ENCODE measurements at places on chromosomes 1 and 21. TPM values are rescaled to one million over a fixed set of nuclear protein-coding genes. Genes with fewer than 3 reads are reported as not detected.

The LCE3D gene
- total RNA-seq = not detected

- no peak for DNase-seq
These were observed 380.5 kb upstream of the CAMK1G start for GRCh38 chr1:209202830-209203532.

DNA sequence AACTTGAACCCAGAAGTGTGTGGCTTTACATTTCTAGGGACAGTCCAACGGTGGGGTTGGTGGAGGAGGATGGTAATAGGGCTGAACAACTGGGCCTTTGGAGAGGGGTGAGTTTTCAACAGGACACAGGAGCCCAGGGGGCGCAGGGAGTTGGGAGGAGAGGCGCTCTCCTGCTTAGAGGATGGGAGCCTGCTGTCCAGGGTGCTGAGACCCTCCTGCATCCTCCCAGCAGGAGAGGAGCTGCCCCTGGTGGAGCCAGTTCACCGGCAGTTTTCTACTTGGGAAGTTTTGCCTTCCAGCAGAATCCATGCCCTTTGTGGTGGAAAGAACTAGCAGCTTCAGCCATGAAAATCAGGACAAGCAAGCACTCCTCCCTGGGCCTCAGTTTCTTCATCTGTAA lies 8.6 kb downstream of the KCNC4 start:
- no peak for DNase-seq

DNA sequence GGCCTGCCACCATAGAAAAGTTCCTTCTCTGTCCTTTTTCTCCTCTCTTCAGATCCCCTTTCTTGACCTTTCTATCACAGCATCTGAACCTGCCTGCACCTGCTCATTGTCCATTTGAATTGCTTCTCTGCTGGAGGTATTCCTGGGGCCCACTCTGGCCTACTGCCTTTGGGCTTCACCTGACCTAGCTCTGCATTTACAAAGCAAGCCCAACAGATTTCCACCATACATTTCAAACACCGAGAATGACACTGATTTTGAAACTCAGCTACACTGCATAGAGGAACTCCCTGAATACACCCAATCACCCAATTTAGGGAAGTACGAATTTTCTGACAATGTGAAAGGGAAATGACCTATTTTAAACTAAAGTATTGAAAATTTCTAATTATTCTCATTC lies 284.5 kb upstream of the USP25 start:
- DNase-seq = no peak

- DNase-seq = no peak
These were observed 45.5 kb downstream of the NCF2 start for GRCh38 chr1:183544598-183545297.

- DNase-seq = no peak
These were observed 1.9 kb downstream of the PODN start for GRCh38 chr1:53063744-53064515.

All from activated naive CD8-positive, alpha-beta T cell treated with anti-CD3 and anti-CD28 coated beads, Interleukin-2, amount 10 ng/mL, durations not matched to agents 7 days and 5 days (primary cell).